ENCODE measurements at places on chromosomes 7 and 10. TPM values are rescaled to one million over a fixed set of nuclear protein-coding genes. Genes with fewer than 3 reads are reported as not detected.

DNA sequence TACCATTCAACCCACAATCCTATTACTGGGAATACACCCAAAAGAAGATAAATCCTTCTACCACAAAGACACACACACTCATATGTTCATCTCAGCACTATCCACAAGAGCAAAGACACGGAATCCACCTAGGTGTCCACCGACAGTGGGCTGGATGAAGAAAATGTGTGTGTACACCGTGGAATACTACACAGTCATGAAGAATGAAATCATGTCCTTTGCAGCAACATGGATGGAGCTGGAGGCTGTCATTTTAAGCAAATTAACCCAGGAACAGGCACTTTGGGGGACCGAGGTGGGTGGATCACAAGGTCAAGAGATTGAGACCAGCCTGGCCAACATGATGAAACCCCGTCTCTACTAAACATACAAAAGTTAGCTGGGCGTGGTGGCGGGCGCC, 8.3 kb upstream of the FOXL3 start:
- H3K4me1 ChIP-seq = no peaks in the 10 kb centered on the region
- no peaks in the 10 kb centered on the region for H3K36me3 ChIP-seq
- DNase-seq = no peak
- peaks cover 31% of the 10 kb centered on the region for H3K27me3 ChIP-seq
- H3K4me3 ChIP-seq = no peak overlapping the region

Gene TRPV6
- 0.30 TPM for total RNA-seq

- H3K4me3 ChIP-seq = no peak overlapping the region
- peaks cover 64% of the 10 kb centered on the region for H3K27me3 ChIP-seq
- no peak overlapping the region for H3K27ac ChIP-seq
- H3K4me1 ChIP-seq = no peaks in the 10 kb centered on the region
- DNase-seq = no peak
- no peaks in the 10 kb centered on the region for H3K36me3 ChIP-seq
Measured at GRCh38 chr7:93178213-93178612, 30.0 kb upstream of the SAMD9L start.

DNA sequence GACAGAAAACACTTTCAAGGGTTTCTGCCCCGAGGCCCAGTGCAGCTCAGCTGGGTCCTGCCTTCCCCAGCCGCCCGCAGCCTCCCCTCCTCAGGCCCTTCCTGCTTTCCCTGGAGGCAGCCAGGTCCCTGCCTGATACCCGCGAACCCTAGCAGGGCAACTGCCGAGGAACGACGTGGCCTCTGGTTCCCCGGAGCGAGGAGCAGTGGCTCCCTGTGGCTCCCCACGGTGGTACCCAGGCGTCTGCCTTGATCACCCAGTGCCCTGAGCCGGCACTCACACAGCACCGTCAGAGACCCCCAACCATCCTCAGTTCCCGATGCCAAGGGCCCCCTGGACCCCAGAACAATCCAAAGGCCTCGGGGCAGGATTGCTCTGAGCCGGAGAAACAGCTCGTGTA, 58.3 kb downstream of the CFAP46 start:
- H3K4me3 ChIP-seq = no peak overlapping the region
- H3K36me3 ChIP-seq = no peaks in the 10 kb centered on the region
- no peak overlapping the region for H3K27ac ChIP-seq
- no peak for DNase-seq

DNA sequence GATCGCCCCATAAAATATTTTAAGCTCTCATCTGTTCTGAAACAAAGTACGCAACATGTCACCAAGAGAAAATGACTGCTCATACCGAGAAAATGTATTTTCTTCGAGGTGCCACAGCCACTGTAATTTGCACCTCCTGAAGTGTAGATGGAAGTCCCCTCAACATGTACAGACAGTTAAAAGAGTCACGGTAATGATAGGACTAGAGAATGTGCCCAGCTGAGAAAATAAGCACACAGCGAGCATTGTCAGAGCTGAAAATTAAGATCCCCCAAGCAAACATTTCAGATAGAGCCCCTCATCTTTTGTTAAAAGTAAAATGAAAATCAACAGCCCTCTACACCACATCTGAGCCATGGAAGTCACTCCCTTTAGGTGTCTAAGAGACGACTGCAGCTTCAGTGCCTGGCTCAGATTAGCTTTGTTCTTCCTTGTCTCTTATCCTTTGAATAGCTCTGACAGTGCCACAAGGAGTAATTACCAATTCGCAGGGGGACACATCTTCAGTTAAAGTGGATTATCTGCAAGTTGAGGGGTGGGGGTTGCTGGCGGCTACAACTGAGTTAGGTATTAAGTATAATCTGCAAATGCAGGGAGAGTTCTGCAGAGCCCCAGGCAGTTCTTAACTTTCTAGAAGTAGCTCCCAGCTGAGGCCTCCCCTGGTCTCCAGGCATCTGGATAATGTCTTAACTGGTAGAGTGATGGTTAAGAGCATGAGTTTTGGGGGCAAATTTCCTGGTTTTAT, 222.7 kb upstream of the C7orf33 start:
- H3K4me3 ChIP-seq = no peak overlapping the region
- no peaks in the 10 kb centered on the region for H3K36me3 ChIP-seq
- no peak for DNase-seq
- H3K4me1 ChIP-seq = no peaks in the 10 kb centered on the region
- H3K27ac ChIP-seq = no peak overlapping the region
- no peaks in the 10 kb centered on the region for H3K27me3 ChIP-seq

DNA sequence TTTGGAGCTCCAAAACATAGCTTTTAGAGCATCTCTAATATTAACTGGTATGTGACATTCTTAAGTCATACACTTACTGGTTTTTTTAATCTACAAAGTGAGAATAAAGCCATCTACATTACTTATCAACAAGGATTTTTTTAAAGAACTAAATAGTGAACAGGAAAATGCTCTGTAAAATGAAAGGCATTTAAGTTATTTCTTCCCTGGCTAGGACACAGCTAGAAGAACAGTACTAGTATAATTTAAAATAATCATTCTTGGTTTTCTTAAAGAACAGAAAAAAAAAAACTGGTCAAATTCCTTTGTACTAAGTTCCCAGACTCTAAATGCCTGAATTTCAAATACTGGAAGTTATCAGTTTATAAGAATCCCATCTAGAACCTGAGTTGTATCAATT, 139.5 kb downstream of the SRPK2 start:
- H3K36me3 ChIP-seq = peaks cover 9% of the 10 kb centered on the region
- no peak for DNase-seq
- H3K4me1 ChIP-seq = peaks cover 12% of the 10 kb centered on the region
- H3K4me3 ChIP-seq = no peak overlapping the region
- H3K27ac ChIP-seq = no peak overlapping the region

GRCh38 chr10:59317066-59317465, 45.3 kb downstream of the FAM13C start:
- DNase-seq = no peak
- no peak overlapping the region for H3K27ac ChIP-seq
- H3K4me1 ChIP-seq = no peaks in the 10 kb centered on the region
- peaks cover 4% of the 10 kb centered on the region for H3K27me3 ChIP-seq
- no peak overlapping the region for H3K4me3 ChIP-seq

DNA sequence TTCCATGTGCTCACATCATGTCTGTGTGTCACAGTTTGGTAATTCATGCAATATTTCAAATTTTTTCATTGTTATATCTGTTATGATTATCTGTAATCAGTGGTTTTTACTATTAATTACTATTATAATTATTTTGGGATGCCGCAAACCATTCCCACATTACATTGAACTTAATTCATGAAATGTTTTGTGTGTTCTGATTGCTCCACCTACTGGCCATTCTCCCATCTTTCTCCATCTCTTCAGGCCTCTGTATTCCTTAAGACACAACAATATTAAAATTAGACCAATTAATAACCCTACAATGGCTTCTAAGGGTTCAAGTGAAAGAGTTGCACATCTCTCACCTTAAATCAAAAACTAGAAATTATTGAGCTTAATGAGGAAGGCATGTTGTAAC, 398.5 kb downstream of the PCDH15 start:
- no peak overlapping the region for H3K27ac ChIP-seq

GRCh38 chr10:6473901-6474370, 106.1 kb downstream of the PRKCQ start:
- peak; percentile 25 for DNase-seq
- H3K4me3 ChIP-seq = no peak overlapping the region
- peaks cover 6% of the 10 kb centered on the region for H3K4me1 ChIP-seq
- H3K36me3 ChIP-seq = peaks cover 4% of the 10 kb centered on the region
- peak overlapping the region; percentile 84 for H3K27ac ChIP-seq
- no peaks in the 10 kb centered on the region for H3K27me3 ChIP-seq

DNA sequence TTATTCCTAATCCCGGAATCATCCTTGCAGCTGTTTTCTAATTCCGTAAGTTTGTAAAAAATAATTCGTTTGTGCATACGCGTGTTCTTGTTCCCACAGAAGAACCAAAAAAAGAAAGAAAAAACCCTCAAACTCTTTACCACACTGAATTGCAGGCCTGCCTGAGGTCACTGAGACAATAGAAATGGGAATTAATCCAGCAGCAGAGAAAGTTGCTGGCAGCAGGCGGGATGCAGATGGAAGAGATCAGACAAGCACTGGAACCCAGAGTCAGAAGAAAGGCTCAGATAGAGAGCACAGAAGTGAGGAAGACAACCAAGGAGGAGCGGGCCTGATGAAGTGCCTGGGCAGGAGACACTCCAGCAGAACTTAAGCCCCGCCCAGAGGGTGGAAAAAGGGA, 141.5 kb upstream of the VWC2 start:
- no peaks in the 10 kb centered on the region for H3K4me1 ChIP-seq
- no peaks in the 10 kb centered on the region for H3K36me3 ChIP-seq
- H3K27ac ChIP-seq = no peak overlapping the region
- H3K4me3 ChIP-seq = no peak overlapping the region
- DNase-seq = no peak

GRCh38 chr7:33719059-33719581, 186.2 kb upstream of the BMPER start:
- H3K36me3 ChIP-seq = no peaks in the 10 kb centered on the region
- no peak overlapping the region for H3K27ac ChIP-seq
- no peak for DNase-seq
- peaks cover 15% of the 10 kb centered on the region for H3K27me3 ChIP-seq
- H3K4me3 ChIP-seq = no peak overlapping the region

Gene ASAH2
- total RNA-seq = 7.4 TPM

DNA sequence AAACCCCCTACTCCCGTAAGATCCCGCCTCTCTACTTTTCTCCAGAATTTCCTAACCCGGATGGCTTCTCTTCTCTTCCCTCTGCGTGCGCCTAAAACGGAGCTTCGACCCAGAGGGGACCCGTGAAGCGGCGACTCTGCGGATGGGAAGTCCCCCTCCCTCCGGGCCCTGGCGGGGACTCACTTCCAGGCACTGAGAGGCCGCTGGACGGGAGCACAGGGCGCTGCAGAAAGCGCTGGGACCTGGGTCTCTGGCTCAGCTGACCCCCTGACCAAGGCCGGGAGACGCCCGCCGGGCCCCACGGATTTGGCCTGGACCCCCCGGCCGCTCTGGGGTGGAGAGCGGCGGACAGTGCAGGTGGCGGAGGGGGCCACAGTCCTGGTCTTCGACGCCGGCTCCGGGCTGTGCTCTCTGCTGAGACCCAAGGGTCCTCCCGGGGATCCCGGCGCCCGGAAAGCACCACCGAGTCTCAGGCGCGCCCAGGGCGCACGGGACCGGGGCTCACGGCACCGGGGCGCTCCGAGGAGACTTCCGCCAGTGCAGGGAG, 688 bp upstream of the FOXL3 start:
- no peaks in the 10 kb centered on the region for H3K4me1 ChIP-seq
- H3K36me3 ChIP-seq = no peaks in the 10 kb centered on the region
- no peak overlapping the region for H3K4me3 ChIP-seq
- peaks cover 46% of the 10 kb centered on the region for H3K27me3 ChIP-seq
- H3K27ac ChIP-seq = no peak overlapping the region

- peaks cover 65% of the 10 kb centered on the region for H3K27me3 ChIP-seq
- no peaks in the 10 kb centered on the region for H3K36me3 ChIP-seq
- H3K4me1 ChIP-seq = no peaks in the 10 kb centered on the region
Measured at GRCh38 chr7:25308246-25308645, 80.0 kb upstream of the NPVF start.

DNA sequence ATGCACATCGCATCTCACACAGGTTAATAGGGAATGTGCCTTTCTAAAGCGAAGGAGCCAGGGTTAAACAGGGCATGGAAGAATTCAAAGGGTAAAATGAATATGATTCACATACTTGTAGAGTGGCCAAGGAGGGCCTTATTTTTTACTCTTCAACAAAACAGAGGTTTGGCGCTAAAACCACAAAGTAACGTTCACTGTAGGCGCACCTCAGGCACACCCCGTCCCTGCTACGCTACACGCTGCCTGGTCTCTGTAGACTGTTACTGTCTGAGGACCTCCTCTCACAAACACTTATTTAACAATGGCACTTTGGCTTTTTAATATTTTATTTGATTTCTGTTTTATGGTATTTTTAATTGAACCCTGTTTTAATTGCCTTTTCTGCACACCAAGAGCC, 462.1 kb upstream of the GALNT17 start:
- no peak overlapping the region for H3K27ac ChIP-seq
- no peaks in the 10 kb centered on the region for H3K27me3 ChIP-seq
- no peak overlapping the region for H3K4me3 ChIP-seq
- no peak for DNase-seq
- no peaks in the 10 kb centered on the region for H3K36me3 ChIP-seq
- H3K4me1 ChIP-seq = no peaks in the 10 kb centered on the region

Gene OR6B1
- not detected for total RNA-seq

DNA sequence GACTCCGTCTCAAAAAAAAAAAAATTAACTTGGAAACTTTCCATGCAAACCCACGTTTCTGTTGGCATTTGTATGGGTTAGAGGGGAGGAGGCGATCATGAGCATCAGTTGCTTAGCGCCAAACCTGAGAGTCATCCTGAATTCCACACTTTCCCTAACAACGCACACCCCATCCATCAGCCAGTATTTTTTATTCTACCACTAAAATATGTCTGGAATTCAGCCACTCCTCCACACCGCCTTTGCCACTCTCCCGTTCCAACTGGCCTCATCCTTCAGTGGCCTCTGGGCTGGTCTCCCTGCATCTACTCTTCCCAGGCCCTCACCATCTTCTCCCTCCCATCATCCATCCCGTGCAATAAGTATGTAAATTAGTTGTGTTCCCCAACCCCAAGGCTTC, 4.7 kb upstream of the LMBR1 start:
- H3K4me3 ChIP-seq = no peak overlapping the region
- H3K27me3 ChIP-seq = no peaks in the 10 kb centered on the region
- H3K27ac ChIP-seq = peak overlapping the region; percentile 17
- peaks cover 29% of the 10 kb centered on the region for H3K4me1 ChIP-seq
- no peaks in the 10 kb centered on the region for H3K36me3 ChIP-seq

Gene CPA4
- 4.3 TPM for total RNA-seq
